Peyer's patch (tissue), 4 donors: ENCODE measurements at places on chromosomes 2 and 18.
A peak's percentile ranks its signal among the peaks of the same experiment; 100 is the strongest.

GRCh38 chr2:7052404-7052803 is 135.2 kb downstream of the RNF144A start:
- DNase-seq: no peak

- no peak for DNase-seq
Measured at GRCh38 chr2:190695739-190696138, 46.9 kb downstream of the NAB1 start.

GRCh38 chr2:217996361-217996760 is 6.4 kb downstream of the TNS1 start:
- DNase-seq: no peak

DNA sequence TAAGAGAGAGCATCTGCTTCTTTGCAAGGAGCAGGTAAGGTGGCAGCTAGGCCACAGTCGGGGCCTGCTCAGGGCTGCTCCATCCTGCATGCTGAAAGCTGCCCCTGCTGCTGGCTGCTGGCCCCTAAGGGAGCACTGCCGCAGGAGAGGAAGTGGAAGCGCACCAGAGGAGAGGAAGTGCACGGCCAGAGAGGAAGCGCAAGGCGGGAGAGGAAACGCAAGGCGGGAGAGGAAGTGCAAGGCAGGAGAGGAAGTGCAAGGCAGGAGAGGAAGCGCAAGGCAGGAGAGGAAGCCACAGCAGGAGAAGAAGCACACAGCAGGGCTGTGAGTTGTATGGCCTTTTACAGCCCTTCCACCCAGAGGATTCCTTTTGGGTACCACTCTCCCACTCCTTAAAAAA is 539.0 kb upstream of the TNP1 start:
- DNase-seq: no peak

DNA sequence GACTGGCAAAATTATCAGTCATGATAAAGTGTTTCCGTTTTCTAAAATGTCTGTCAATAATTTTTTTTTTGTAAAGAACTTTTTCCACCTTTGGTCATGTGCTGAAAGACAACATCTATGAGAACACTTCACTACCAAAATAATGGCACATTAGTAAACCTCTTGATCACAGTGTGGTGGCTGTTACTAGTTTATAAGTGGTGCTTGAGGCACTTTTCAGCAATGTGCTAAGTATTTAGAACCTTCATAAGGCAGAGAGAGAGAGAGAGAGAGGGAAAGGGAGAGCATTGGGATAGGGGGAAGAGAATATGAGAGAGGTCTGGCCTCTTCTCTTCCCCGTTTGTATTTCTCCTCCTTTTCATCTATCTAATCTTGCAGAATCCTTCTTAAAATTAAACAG is 1.1 kb upstream of the NYAP2 start:
- no peak for DNase-seq

DNA sequence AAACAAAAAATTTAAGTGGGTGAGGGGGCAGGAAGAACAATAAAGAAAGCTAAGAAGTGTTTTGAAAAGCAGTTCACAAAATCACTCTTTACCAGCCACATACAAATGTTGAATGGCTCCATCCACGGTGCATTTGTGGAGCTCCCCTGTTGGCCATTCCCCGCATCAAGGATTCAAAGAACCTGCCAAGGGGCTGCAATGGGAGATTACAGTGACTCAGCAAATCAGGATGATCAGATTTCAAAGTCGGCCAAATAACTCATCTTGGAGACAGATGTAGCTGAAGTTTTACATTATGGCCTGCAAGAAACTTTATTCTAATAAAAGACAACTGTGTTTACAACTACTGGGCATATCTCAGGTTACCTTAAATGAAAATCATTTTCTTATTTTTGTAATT is 26.9 kb downstream of the COL4A3 start:
- DNase-seq: no peak

- DNase-seq: no peak
Measured at GRCh38 chr2:203751685-203752271, 45.3 kb downstream of the CD28 start.

- DNase-seq: no peak
Measured at GRCh38 chr2:236887953-236888793, 197.5 kb upstream of the COPS8 start.

DNA sequence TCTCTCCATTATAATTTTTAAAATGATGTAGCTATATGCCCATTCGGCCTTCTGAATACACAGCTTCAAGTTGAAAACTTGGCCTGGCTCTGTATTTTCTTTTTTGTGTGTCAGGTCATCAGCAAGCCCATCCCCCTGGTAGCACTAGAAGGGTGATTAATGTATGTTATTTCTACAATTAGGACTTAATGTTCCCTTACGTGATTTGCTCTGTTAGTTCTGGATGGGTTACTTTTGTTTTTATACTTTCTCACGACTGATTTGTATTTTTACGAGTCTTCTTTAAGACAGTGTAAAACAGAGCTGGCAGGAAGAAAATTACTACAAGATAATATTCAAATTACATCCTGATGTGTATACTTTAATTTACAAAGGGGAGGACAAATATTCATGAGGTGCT is 88.4 kb upstream of the RGPD4 start:
- DNase-seq: no peak

DNA sequence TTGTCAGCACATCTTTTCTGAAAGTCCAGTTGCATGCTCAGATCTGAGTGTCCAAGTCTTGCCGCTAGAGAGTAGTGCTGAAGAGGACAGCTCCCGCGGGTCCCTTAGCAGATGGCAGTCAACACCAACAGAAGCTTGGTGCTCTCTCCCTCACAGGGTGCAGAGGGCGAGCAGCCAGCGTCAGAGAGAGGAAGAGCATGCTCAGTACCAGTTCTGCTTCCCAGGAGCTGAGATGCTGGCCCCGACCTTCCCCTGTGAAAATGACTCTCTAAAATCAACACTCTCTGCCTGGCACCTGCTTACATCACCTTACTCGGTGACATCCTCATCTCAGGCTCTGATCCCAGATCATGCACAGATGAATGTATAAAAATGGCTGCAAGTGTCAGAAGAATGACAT is 86.0 kb upstream of the TWIST2 start:
- DNase-seq: no peak

DNA sequence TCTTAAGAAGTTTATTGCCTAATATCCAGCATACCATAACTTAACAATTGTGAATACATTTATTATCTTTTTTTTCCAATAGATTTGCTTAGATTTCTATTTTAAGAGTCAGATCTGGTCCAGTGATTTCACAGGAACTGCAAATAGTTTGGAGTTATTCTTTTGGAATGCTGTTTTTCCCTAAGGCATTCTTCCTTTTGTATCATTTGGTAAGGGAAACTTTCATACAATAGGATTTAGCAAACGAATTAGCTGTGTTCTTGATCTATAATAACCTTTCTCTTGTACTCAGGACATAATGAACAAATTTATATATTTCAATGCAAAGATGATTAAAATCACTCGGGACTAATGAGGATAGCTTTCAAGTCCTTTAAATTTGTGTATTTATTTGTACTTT is 201.6 kb downstream of the ERBB4 start:
- DNase-seq: no peak

- no peak for DNase-seq
Measured at GRCh38 chr18:35063875-35064690, 22.9 kb downstream of the MAPRE2 start.

DNA sequence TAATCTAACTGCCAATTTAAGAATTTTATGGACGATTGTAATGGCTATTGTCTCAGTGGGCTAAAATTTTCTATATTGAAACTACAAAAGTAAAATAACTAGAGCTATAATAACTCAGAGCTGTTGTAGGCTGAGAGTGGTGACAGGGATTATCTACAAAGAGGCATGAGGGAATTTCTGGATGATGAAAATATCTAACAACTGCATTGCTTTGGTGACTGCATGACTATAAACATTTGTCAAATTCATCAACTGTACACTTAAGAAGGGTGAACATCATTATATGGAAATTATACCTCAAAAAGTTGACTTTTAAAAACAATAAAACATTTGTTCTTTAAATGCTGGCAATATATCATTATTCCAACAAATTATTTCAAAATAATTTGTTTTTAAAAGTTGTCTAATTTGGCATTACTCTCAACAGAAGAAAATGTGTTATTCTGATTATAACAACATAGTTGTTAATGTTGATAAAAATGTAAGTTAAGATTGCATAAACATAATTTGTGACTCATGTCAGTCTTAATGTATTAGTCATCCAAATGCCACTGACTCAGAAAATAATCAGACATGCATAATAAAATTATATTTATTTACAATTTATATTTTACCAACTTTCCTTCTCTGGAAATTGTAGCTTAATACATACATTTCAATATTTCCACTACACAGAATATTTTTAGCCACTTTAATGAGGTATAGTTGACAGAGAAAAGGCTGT is 865.1 kb upstream of the VRK2 start:
- DNase-seq: no peak

DNA sequence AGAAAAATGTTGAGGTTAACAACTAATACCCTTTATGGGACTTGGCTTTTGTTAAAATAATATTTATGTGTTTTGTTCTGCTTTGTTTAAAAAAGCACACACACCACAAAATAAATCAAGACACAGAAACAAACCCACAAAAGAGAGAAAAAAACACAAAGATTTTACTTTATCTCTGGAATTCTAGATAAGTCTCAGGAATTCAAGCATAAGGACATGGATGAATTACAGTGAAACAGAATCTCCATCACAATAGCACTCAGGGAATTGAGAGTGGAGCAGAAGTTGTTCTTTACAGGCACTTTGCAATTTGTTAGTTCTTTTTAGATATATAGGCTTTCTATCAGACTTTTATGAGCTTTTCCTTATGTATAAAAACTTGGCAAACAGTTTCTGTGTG is 360.9 kb upstream of the ZC3H15 start:
- DNase-seq: no peak

GRCh38 chr2:233047667-233048066 is 12.5 kb upstream of the INPP5D start:
- DNase-seq: no peak

- DNase-seq: no peak
Measured at GRCh38 chr2:188851826-188852225, 122.3 kb upstream of the COL3A1 start.

GRCh38 chr2:76197842-76198448 is 487.2 kb upstream of the GCFC2 start:
- no peak for DNase-seq

- no peak for DNase-seq
Measured at GRCh38 chr18:51151568-51152511, 45.6 kb downstream of the MEX3C start.

DNA sequence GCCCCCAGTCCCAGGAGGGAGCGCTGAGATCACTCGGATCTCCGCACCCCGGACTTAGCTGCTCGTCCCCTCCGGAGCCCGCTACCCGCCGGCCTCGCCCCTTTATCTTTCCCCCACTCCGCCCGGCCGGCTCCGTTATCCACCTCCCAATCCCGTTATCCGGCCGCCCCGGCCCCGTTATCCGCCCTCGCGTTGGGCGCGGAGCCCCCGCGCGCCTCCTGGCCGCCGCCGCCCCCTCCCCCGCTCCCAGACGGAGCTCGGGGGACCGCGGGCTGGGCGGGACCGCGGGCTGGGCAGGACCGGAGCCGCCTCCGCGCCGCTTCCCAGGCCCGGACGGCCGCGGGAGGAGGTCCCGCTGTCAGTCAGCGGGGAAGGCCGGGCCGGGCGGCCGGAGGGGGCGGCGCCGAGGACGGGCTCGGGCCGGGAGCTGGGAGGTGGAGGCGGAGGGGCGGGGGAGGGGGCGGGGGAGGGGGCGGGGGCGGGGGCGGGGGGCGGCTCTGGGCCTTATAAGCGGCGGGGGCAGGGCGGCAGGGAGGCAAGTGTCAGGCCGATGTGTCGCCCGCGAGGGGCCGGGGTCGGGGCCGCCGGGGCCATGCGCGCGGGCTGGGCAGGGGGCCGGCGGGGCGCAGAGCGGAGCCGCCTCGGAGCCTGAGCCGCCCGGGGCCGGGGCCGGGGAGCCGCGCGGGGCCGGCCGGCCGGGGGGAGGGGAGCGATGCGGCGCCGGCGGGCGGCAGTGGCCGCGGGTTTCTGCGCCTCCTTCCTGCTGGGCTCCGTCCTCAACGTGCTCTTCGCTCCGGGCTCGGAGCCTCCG is at the start of gene PKDCC:
TSS of gene PKDCC (plus strand) at position 534 of the 811 bp plus-strand sequence. CDS start at position 713, 179 bp downstream.
- DNase-seq: peak; percentile 83

GRCh38 chr18:814300-815084 is 2.5 kb upstream of the YES1 start:
- no peak for DNase-seq

GRCh38 chr18:56196495-56197225 is 441.7 kb downstream of the TXNL1 start:
- no peak for DNase-seq

DNA sequence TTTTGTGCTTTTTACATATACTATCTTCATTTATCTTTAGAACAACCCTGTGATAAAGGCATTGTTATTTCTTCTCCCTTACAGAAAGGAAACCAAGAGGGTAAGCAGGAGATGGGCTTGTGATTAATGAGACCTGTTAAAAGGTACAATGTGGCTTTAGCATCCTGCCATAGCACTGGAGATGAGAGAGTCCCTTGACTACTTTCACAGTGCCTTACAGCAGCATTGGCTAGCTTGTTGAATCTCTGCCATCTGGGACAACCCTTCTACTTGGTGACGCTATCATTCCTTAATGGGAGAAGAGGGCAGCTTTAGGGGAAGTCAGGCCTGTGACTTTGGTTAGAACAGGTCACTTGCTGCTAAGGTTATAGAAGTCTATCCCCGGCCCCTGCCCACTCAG is 68.1 kb upstream of the LYPD6B start:
- no peak for DNase-seq

- no peak for DNase-seq
Measured at GRCh38 chr2:75310876-75311275, 111.6 kb upstream of the TACR1 start.
